ENCODE measurements at places on chromosomes 2 and 18. TPM values are rescaled to one million over a fixed set of nuclear protein-coding genes. Genes with fewer than 3 reads are reported as not detected.

GRCh38 chr2:168603439-168603961 is 147.4 kb downstream of the CERS6 start:
- no peak for DNase-seq

Gene IL37
- not detected for total RNA-seq

DNA sequence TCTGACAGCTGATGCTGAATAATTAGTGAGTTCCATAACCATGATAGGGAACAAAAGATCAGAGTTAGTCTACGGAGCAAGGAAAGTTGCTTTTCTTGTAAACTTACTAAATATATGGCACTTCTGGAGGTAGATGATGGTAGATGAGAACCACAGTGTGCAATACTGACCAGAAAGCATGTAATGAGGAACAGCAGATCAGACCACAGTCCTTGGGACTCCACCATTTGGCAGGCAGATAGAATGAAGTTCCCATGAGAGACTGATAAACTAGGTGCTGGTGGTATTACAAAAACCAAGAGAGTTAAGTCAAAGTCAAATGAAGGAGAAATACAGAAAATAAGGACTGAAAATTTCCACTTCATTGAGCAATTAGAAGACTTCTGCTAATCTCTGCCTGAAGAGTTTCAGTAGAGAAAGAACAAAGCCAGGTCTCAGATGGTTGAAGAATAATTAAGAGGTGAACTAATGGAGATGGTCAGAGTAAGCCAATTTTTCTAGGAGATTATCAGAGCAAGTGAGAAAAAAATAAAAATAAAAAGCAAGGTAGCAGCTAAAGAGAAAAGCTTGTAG is 10.4 kb downstream of the CERKL start:
- DNase-seq, result no peak

DNA sequence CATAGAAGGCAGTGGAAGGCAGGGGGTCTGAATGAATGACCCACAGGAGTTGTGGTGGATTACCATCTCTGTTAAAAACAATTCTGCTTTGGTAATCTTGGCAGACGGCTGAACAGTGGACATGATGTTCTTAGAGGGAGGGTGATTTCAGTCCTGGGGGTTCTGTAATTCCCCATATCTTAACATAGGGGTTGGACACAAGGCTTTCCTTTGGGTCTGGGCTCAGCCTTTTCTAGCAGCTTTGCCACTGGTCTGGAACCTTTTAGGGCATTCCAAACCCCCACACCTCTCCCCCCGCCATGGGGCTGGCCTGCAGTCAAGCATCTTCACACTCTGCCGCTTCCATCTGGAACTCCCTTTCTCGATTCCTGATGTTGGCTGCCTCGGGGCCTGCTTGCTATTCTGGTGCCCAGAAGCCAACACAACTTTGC is 50.3 kb downstream of the RPL37A start:
- DNase-seq, result no peak

DNA sequence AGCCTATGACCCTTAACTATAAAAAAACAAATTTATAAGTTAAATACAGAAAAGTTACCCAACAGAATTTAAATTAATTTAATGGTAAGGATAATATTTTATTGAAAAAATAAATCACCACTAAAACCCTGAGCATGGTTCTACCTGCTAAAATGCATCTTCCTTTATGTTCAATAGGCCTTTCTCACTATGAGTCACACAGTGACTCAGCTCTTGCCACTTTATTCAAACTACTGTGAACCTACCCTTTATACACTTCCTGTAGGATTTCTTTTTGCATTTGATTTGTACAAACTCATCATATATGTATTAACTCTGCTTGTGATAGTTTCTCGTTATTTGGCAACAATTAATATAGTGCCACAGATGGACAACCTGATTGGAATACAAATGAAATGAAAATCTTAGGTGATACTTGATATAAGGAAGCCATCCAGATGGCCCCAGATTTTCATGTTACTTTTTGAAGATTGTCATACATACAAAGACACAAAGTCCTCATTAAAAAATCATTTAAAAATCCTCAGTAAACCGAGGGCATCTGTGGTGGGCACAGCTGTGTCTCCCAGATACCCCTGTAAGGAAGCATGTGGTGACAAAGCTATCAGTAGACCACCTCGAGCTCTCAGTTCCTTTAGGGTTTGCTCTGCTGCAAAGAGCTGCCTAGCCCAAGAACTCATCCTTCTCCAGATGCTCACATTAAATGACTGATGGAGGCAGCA is 55.2 kb upstream of the COBLL1 start:
- DNase-seq, result peak; percentile 32

GRCh38 chr2:168169097-168169745 is 78.2 kb downstream of the STK39 start:
- DNase-seq, result no peak
